ENCODE measurements at places on chromosomes 13 and 19. TPM values are rescaled to one million over a fixed set of nuclear protein-coding genes. Genes with fewer than 3 reads are reported as not detected.

DNA sequence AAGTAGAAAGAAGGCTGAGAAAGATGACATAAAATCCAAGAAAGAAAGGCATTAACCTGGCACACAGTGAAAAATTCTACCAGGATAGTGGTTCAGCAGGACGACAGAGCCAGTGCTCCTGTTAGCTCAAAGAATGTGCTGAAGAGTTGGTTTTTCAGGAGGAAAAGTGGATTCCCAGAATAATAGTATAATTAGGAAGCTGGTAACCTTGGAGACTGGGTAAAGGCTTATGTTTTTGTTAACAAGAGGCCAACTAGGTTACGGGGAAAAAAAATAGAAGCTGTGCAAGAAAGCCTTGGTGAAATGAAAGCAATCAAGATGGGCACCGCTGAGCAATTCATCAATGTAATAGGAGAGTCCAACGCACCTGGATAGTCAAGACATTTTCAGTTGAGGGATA, 54.7 kb downstream of the SLC15A1 start:
- H3K27ac ChIP-seq: no peak overlapping the region
- no peaks in the 10 kb centered on the region for H3K36me3 ChIP-seq

DNA sequence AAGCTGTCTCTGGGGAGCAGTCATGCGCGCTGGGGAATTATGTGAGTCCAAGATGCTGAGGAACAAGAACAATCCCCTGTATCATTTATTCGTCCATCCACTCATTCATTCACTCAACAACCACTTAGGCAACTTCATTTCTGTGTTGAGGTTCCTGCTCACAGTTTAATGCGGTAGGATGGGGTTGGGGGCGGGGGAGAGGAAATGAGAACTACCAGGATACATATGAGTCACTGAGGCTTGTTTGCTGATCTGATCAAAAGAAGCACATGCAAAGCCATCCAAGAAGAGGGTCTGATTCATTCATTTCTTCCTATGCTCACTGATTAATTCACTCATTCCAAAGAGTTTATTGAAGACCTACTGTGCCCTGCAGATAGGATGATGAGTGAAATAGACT, 20.9 kb downstream of the ZNF536 start:
- H3K36me3 ChIP-seq: no peaks in the 10 kb centered on the region
- no peak overlapping the region for H3K27ac ChIP-seq
- no peaks in the 10 kb centered on the region for H3K27me3 ChIP-seq
- H3K4me3 ChIP-seq: no peak overlapping the region
- H3K4me1 ChIP-seq: no peaks in the 10 kb centered on the region

INSR gene
- 85.1 TPM for total RNA-seq

DNA sequence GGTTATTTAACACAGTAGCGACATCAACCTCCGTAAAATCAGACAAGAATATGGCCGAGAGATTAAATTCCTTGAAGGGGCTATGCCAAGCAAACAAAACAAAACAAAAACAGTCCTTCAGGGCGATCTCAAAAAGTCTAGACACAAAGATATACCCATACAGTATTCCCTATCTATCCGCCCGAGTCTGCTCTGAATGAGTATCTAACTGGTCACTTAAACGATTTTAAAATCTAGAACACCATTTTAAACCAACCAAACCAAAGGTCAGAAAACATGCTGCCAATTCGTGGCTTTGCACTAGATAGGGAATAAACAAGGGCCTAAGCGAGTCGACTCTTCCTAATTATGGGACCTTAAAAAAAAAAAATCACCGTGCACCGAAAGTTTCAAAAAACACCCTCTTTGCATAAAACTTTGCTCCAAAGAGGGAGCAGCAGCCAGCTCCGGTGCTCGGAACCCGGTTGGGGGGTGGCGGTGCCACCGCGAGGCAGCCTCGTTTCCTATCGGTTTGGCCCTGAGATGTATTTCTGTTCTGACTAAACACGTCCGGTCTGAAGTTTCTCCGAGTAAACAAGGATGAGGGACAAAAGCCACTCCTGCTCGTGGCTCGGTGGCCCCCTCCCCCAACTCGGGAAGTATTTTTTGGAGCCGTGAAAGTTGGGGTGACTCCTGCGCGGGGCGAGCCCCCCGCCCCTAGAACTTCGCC, 1.8 kb downstream of the HMGB1 start:
- H3K36me3 ChIP-seq: no peaks in the 10 kb centered on the region
- no peaks in the 10 kb centered on the region for H3K27me3 ChIP-seq
- peak; percentile 67 for DNase-seq
- peak overlapping the region; percentile 99 for H3K27ac ChIP-seq

B3GNT8 gene
- 1.0 TPM for total RNA-seq

ZNF547 gene
- total RNA-seq: 11.8 TPM

EBPL gene
- 84.7 TPM for total RNA-seq

IZUMO2 gene
- total RNA-seq: 18.0 TPM

DNA sequence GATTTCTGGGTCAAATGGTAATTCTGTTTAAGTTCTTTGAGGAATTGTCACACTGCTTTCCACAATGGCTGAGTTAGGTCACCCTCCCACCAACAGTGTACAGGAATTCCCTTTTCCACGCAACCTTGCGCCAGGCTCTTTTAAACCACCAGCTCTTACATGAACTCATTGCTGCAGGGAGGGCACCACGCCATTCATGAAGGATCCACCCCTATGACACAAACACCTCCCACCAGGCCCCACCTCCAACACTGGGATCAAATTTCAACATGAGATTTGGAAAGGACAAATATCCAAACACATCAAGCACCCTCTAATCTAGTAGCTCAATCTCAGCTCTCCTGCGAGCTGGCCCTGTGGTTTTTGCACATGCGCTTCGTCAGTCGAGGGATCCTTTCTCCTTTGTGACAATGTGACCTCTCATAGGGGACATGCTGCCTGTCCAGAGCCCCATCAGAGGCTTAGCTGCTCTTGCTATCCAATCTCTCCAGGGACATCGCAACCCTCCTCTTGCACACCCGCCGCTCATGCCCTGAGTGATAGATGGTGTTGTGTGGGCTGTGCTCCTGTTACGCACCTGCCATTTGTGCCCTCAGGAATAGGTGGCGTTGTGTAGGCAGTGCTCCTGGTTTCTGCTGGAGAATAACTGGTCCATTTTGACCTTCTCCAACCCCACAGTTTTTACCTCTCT, 328.0 kb downstream of the UQCRFS1 start:
- no peaks in the 10 kb centered on the region for H3K27me3 ChIP-seq
- no peak overlapping the region for H3K27ac ChIP-seq
- no peak for DNase-seq
- H3K4me3 ChIP-seq: no peak overlapping the region

GRCh38 chr13:36369268-36370107, 23.3 kb upstream of the SPART start:
- no peaks in the 10 kb centered on the region for H3K36me3 ChIP-seq
- H3K27me3 ChIP-seq: no peaks in the 10 kb centered on the region
- DNase-seq: no peak
- no peaks in the 10 kb centered on the region for H3K4me1 ChIP-seq

OR1I1 gene
- not detected for total RNA-seq

DNA sequence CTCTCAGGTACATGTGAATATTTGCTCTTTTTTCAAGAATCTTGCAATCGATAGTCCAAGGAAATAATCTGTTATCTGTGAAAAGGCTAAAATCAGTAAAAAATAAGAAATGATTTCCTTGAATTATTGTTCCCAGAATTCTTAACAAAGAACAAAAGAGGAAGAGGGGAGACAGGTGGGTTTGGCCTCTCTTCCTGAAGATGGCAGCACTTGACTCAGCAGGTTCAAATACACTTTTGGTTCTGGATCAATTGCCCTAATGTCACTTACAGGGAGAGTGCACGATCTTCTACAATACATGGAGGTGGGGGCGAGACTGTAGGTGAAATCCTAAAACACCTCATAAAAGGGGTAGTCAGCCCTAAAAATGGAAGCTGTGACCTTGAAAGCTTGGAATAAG, 358.7 kb downstream of the IRS2 start:
- no peaks in the 10 kb centered on the region for H3K36me3 ChIP-seq
- no peak for DNase-seq
- no peak overlapping the region for H3K27ac ChIP-seq
- no peaks in the 10 kb centered on the region for H3K4me1 ChIP-seq
- H3K4me3 ChIP-seq: no peak overlapping the region
- H3K27me3 ChIP-seq: no peaks in the 10 kb centered on the region

DNA sequence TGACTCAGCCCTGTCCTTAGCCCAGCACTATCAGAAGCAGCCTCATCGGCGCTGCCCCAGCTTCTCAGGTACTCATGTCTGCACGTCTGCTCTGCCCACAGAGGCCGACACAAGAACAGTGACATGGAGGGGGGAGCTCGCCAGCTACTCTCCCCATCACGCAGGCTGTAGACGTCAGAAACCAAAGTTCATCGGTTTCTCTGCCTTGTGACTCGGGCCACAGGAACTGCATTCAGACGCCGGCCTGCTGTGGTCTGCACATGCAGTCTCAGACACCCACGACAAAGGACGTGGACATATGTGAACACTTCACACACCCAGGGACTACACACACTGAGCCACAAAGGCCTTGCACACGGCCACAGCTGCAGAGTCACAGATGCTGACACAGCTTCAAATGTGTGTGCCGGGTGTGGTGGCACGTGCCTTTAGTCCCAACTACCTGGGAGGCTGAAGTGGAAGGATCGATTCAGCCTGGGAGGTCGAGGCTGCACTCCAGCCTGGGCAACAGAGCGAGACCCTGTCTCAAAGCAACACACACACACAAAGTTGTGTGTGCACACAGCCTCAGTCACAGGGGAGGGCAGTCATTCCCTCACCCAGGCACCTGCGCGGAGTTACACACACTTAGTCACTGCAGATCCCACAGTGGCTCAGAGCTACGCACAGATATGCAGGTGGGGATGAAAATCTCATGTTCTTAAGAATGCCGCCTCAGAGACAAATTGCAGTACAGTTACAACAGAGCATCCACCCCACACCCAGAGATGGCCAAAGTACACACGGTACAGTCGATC, 4.9 kb upstream of the ZFP36 start:
- no peak overlapping the region for H3K4me3 ChIP-seq
- peak overlapping the region; percentile 95 for H3K27ac ChIP-seq
- DNase-seq: peak; percentile 67

DNA sequence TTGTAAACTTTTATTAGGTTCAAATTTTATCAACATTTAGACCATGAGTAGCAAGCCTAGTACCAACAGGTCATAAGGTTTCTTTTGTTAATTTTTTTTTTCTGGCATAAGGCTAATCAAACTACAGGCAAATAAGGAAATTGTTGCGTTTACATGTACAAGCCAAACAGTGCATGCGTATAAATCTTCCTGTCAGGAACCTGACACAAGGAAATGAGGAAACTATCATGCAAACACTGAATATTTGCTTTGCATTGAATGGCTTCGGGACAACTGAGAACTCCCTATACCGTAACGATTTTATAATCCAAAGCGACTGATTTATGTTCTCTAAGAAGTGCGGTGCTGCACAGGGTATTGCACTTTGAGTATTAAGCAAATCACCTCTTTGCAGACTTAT, 133.0 kb upstream of the TRPC4 start:
- no peaks in the 10 kb centered on the region for H3K36me3 ChIP-seq
- H3K4me3 ChIP-seq: no peak overlapping the region
- H3K27me3 ChIP-seq: no peaks in the 10 kb centered on the region
- no peak overlapping the region for H3K27ac ChIP-seq

- DNase-seq: no peak
- no peaks in the 10 kb centered on the region for H3K36me3 ChIP-seq
- no peak overlapping the region for H3K27ac ChIP-seq
- H3K27me3 ChIP-seq: no peaks in the 10 kb centered on the region
- H3K4me3 ChIP-seq: no peak overlapping the region
These were observed 76.9 kb downstream of the TEX29 start for GRCh38 chr13:111397202-111397880.

UBE2L5 gene
- 33.4 TPM for total RNA-seq

SLC6A16 gene
- 51.9 TPM for total RNA-seq

GRCh38 chr19:2089001-2089711, 7.0 kb downstream of the MOB3A start:
- no peak overlapping the region for H3K4me3 ChIP-seq
- peak overlapping the region; percentile 50 for H3K27ac ChIP-seq
- peaks cover 30% of the 10 kb centered on the region for H3K4me1 ChIP-seq
- no peaks in the 10 kb centered on the region for H3K27me3 ChIP-seq

FGF22 gene
- total RNA-seq: 1.8 TPM

SCN1B gene
- total RNA-seq: 6.6 TPM

LILRA5 gene
- 1.1 TPM for total RNA-seq

DNA sequence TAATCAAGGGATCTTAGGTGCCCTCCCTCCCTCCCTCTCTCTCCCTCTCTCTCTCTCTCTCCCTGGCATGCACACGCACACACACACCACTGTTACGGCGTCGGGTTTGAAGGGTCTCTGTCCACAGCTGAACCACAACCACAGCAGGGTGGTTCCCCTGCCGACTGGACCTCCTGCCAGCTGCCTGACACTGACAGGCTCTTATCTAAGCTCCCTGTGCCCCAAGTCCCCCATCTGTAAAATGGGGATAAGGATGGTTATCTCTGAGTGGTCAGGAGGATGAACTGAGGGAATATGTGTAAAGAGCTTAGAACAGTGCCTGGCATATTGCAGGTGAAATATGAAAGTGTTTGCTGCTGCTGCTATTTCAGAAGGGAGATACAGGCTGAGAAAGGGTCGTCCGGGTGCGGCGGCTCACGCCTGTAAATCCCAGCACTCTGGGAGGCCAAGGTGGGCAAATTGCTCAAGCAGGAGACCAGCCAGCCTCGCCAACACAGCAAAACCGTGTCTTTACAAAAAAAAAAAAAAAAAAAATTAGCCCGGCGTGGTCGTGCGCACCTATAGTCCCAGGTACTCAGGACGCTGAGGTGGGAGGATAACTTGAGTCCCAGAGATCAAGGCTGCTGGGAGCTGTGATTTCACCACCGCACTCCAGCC, 852 bp upstream of the SHISA7 start:
- no peaks in the 10 kb centered on the region for H3K27me3 ChIP-seq

PNKP gene
- total RNA-seq: 125 TPM

OR4F17 gene
- total RNA-seq: not detected

DNA sequence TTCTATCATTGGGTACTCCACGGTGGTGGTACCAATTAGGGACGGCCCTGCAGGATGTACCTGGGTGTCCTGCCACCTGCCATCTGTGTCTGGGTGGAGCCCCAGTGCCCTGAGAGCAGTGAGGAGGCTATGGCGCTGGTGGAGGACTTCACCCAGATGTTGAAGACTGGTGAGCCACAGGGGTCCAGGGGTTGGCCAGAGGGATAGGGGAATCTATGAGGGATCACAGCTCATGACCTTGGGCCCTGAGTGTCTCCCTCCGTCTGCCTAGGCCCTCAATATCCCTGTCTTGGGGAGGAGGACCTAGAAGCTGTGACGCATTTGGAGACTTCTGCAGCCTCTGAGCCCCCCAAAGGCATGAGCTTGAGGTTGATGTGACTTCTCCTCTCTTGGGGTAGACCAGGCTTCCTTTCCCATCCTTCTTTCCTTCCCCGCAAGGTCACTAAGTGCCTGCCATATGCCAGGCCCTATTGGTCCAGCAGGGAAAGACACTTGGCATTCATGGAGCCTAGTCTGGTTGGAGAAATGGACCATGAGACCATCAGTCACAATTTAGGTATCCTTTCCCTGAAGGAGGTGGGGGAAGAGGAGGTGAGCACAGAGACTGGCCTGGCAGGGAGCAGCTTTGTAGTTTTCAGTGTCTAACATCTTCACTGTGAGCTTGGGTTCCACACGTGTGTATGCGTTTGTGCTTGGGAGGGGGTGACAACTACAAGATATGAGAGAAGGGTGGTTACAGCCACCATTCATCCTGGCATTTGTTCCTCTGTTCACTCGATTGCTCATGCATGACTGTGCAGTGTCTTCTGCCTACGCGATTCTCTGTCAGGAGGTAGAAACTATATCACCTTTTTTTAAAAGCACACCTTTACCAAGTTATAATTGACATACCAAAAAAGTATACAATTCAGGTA, 5.1 kb upstream of the MZF1 start:
- H3K27ac ChIP-seq: no peak overlapping the region
- H3K4me3 ChIP-seq: no peak overlapping the region
- H3K36me3 ChIP-seq: no peaks in the 10 kb centered on the region
- H3K4me1 ChIP-seq: peaks cover 5% of the 10 kb centered on the region
